Activated T-cell treated with anti-CD3 and anti-CD28 coated beads, Interleukin-2, amount 50 U/mL, for 1 hour (primary cell): ENCODE measurements at places on chromosomes 2 and 18.

- DNase-seq: no peak
Observed at GRCh38 chr2:223860809-223861738, 23.7 kb upstream of the AP1S3 start.

GRCh38 chr2:176103742-176104315, 3.3 kb upstream of the HOXD11 start:
- no peak for DNase-seq

- DNase-seq: no peak
Observed at GRCh38 chr18:77405096-77405495, 155.4 kb downstream of the GALR1 start.

DNA sequence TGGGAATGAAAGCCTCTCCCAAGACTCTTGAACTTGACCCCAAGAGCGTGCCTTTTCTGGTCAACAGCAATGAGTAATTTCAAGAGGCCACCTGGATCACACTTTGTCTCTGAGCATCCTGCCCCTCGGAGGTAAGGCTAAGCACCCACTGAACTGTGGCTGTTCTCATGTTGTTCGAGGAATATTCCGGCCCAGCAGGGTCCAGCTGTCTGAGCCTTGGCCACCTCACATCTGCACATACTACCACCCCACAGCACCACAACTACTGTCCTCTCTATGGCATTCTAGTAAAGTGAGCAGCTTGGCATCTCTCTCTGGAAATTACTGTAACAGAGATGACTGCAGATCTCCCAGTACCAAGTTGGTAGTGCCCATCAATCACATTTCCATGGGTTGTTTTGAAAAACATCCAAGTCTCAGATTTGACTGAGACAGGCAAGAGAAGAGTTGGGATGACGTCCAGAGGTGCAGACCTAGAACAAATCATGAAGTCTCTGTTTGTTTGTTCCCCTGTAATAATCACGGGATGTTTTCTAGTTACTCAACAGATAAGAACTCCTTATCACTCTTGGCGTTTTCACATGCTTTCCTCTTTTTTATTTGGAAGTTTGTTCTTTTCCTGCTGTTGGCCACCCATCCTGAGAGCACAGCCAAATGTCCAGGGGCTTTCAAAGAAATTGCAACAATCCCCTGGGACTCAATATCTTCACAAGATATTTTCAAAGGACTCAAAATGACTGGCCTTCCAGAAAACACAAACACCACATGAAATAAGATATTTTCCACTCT, 336.0 kb upstream of the TNP1 start:
- DNase-seq: no peak

DNA sequence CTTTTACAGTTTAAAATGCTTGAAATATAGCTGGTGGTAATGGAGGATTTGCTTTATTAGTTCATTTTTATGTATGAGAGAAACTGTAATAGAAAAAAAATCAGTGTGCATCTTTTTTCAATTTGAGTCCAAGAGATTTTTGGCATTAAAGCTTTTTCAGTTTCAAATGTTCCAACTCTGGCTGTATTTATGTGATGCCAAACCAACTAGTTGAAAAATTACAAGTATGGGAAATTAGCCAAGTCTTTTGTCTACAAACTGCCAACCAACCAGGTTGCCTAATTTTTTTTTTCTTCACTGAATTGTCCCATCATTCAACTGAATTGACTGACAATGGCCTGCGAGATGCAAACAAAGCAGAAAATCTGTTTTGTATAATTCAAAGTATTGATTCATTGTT, 95.7 kb downstream of the ICOS start:
- DNase-seq: no peak

GRCh38 chr2:32484937-32485336, 128.1 kb downstream of the BIRC6 start:
- DNase-seq: no peak

DNA sequence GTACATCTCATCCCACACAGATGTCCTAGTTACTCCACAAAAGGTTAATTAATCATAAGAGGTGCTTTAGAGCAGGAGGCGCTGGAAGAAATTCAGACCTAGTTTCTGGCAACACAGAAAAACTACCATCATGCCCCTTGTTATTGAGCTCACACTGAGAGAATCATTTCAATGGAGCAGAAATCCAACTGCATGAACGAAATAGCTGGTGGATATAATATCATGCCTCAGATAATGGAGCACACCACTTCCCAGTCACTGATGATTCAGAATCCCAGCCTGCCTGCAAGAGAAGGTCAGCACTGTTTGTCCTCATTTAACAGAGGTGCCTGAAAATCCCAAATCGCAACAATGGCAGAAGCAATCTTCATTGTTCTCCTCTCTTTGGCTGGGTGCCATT, 125.8 kb upstream of the CREB1 start:
- no peak for DNase-seq

DNA sequence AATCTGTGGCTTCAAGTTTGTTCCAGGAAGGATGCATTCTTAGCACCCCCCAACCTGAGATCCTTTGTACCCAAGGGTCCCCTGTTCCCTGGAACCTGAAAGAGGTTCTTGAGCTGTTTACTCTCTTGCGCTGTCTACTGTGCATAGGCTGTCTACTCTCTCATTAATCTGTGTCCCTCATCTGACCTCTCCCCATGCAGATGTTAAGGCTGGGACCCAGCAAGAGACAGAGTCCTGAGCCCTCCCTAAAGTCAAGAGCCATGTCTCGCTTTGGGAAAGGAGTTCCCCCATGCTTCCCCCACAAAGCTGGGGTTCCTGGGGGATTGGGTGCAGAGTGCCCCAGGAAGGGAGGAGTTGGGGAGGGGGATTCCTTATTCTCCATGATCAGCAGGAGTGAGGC, 312.9 kb downstream of the CYP26B1 start:
- DNase-seq: no peak
